ENCODE measurements at places on chromosomes 3 and 15. TPM values are rescaled to one million over a fixed set of nuclear protein-coding genes. Genes with fewer than 3 reads are reported as not detected.

Gene OXTR
- total RNA-seq = 2.5 TPM

Gene SUSD5
- 4.2 TPM for total RNA-seq

Gene PPP4R2
- total RNA-seq = 43.3 TPM

Gene SFMBT1
- 2.0 TPM for total RNA-seq

Gene RAF1
- 59.8 TPM for total RNA-seq

Gene PRICKLE2
- 13.7 TPM for total RNA-seq

Gene RPP25
- total RNA-seq = 18.3 TPM

Gene IQCB1
- 21.9 TPM for total RNA-seq

Gene CAPN3
- 2.3 TPM for total RNA-seq

Gene STIMATE
- total RNA-seq = 11.6 TPM

Gene CFAP100
- total RNA-seq = not detected

Gene ALDH1L1
- total RNA-seq = 13.7 TPM

Gene CDHR4
- total RNA-seq = not detected

Gene TMCO5A
- total RNA-seq = not detected

Gene IL17RB
- total RNA-seq = not detected

Gene ARGFX
- total RNA-seq = not detected

Gene TGM5
- not detected for total RNA-seq

Gene JAGN1
- total RNA-seq = 55.6 TPM

Gene SLC12A1
- total RNA-seq = not detected

Gene C3orf70
- total RNA-seq = 2.4 TPM

Gene PP2D1
- total RNA-seq = not detected

Gene RLBP1
- total RNA-seq = not detected

Gene TMC3
- 0.32 TPM for total RNA-seq

Gene EPHA6
- not detected for total RNA-seq

Gene SKOR1
- not detected for total RNA-seq

Gene TRIM42
- not detected for total RNA-seq

Gene SLC28A2
- not detected for total RNA-seq

Gene ARNT2
- 6.1 TPM for total RNA-seq

Gene LIPH
- 5.2 TPM for total RNA-seq

Gene IL16
- total RNA-seq = 1.1 TPM

Gene CHRNA5
- 0.49 TPM for total RNA-seq

Gene NRG4
- not detected for total RNA-seq

Gene MCF2L2
- total RNA-seq = 0.18 TPM

Gene EOMES
- not detected for total RNA-seq

Gene TM4SF18
- total RNA-seq = 0.36 TPM

Gene ISL2
- 0.49 TPM for total RNA-seq

Gene KLHL40
- total RNA-seq = not detected

Gene LEO1
- 17.7 TPM for total RNA-seq

Gene KNSTRN
- total RNA-seq = 16.5 TPM

Gene LDHAL6B
- total RNA-seq = not detected

Gene AMIGO3
- total RNA-seq = 4.9 TPM

Gene HRH1
- total RNA-seq = 8.6 TPM

Gene ETV5
- 30.6 TPM for total RNA-seq

Gene BSN
- 0.36 TPM for total RNA-seq

Gene IL20RB
- 0.97 TPM for total RNA-seq

Gene MAGI1
- total RNA-seq = 12.8 TPM

Gene MEX3B
- 11.5 TPM for total RNA-seq

Gene GOLGA6A
- total RNA-seq = not detected

Gene ITIH4
- 0.49 TPM for total RNA-seq

Gene MKRN2OS
- total RNA-seq = not detected
